ENCODE measurements at places on chromosomes 2 and 18. TPM values are rescaled to one million over a fixed set of nuclear protein-coding genes. Genes with fewer than 3 reads are reported as not detected.

DNA sequence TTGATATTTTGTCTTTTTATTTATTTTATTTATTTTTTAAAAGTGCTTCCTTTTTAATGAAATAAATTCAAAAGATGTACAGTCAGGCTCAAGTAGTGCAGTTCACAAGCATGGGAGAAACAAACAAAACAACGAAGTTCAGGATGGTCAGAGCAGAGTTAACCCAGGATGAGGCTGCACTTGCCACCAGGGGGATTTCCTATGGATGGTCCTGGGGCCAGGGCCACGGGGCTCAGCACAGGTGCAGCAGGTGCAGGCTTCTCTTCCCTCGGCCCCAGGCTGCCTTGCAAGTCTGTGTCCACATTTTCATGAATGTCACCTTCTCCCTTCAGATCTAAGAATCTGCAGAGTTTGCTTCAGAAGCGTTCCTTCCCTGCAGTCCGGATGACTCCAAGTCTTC, 76.5 kb downstream of the CDCA7 start:
- DNase-seq: no peak

- no peak for DNase-seq
Measured at GRCh38 chr18:13376298-13376840, 157.8 kb downstream of the LDLRAD4 start.

- DNase-seq: no peak
Measured at GRCh38 chr2:26737221-26737620, 26.9 kb upstream of the SLC35F6 start.

DNA sequence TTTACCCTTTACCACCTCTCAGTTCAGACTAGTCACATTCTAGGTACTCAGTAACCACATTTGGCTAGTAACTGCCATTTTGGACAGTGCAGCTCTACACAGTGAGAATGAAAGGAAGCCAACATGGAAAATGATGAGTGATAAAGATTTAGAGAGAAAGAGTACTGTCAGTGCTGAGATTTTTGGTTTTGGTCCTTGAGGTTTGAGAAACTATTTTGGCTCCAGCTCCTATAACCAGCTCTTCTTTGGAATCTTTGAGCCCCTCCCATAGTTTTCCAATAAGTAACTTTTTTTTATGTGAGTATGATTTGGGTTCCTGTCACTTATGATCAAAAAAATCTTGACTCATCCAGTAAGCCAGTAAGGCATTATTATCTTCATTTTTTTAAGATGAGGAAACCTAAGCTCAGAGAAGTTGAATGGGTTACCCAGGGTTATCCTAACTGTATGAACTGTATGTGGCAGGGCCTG, 173.0 kb downstream of the BABAM2 start:
- no peak for DNase-seq

The FKBP7 gene
- total RNA-seq: 0.83 TPM

The EMX1 gene
- not detected for total RNA-seq

DNA sequence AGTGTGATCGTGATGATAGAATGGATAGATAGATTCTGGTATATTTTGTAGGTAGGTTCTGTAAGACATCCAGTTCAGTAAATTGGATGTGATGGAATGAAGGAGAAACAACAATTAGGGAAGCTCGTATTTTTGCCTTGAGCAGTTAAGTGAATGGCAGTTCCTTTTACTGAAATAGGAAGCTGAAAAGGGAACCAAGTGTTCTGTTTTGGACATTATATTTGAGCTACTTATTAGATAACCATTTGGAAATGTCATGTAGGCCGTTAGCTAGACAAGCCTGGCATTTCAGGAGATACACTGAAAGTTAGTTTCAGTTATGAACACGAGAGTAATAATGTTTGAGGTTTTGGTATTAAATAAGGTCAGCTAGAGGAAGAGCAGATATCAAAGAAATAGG, 41.5 kb downstream of the MARCHF7 start:
- no peak for DNase-seq

DNA sequence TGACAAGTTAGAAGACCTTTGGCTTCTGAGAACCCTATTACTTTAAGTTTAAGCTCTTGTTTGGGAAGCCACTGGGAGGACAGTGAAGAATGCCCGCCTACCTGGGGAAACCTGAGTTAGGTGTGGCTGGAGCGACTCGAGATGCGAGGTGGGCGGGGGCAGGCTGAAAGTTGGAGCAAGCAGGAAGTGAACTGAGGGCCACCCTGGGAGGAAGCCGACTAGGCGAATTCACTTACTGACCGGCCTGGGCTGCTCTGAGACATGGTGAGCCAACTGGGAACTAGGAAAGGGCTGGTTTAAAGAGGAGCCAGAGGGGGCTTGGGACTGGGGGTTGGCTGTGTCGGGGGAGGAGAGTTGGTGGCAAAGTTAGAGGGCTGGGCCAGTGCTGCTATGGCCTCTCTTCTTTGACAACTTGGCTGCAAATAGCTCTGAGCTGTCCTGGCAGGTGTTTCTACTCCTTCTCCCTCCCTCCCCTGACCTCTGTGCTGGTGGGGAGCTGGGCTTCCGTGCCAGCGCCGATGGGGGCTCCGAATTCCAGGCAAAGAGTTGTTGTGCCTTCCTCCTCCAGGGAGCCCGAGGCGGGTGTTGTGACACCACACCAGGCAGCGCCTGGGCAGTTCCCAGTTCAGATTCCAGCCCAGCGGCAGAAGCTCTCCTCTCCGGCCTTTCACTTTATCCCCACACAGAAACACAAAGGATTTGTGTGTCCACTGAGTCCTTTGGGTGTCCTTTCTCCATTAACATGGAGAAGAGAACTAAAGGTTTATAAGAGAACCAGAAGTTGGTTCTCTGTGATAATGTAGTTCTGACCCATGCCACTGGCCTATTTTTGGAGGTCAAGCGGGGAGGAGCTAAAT, at the start of gene VAMP8:
Gene VAMP8 (plus strand): TSS at position 201 of the 857 bp plus-strand sequence. CDS start 61 bp downstream, at position 262.
- DNase-seq: no peak

Measured in esophagus squamous epithelium (tissue), 5 donors.